ENCODE measurements at places on chromosomes 4 and X. TPM values are rescaled to one million over a fixed set of nuclear protein-coding genes. Genes with fewer than 3 reads are reported as not detected.
A peak's percentile ranks its signal among the peaks of the same experiment; 100 is the strongest.

KDR gene
- polyA plus RNA-seq = 1.6 TPM

GPR119 gene
- not detected for polyA plus RNA-seq

NOX1 gene
- polyA plus RNA-seq = not detected

FGF13 gene
- 4.0 TPM for polyA plus RNA-seq

PRRG1 gene
- polyA plus RNA-seq = 0.41 TPM

RNF150 gene
- 1.2 TPM for polyA plus RNA-seq

DNA sequence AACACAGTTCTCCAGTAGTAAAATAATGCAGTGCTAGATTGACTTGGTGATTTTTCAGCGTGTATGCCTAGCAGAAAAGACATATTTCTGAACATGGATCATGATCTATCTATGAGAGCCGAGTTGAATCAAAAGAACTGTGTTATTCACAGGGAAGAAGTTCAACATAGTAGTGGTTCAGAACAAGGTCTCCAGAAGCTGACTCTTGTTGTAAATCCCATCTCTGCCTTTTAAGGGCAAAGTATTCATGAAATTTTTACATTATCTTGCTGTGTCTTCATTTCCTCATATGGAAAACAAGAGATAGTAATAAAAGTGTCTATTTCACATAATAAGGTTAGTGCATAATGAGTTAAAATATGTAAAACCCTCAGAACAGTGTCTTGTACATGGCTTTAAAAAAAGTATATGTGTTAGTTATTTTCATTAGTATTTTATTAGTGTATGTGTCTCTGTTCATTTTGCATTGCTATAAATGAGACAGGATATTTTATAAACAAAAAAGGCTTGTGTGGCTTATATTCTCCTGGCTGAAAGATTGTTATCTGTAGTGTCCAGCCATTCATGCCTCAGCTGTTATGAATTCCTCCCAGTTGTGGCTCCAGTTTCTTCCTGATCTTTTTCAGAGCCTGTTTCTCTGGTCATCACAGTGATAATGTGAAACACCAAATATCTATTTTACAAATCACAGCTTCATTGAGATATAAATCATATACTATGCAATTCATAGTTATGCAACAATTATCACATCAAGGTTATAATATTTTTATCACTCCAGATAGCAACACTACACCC lies 1351.2 kb downstream of the STIM2 start:
- no peak for DNase-seq

DNA sequence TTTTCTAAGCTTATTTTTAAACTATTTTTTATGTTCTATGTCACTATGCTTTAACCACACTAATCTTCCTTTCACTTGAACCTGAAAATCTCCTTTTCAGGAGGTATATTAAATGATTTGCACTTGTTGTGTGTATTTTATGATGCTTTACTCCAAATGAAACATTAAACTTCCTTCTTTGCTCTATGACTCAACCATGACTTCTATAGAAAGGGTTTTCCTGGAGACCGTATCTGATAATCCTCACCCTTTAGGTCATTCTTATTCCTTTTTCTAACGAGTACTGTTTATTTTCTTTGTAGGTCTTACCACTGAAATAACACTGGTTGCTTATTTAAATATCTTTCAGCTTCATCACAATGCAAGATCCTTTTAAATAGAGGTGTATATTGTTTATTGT lies 1163.2 kb downstream of the PCDH18 start:
- no peak for DNase-seq

- DNase-seq = no peak
Observed at GRCh38 chr4:27835851-27836250, 975.2 kb downstream of the STIM2 start.

- no peak for DNase-seq
Observed at GRCh38 chr4:118883861-118884260, 4.8 kb upstream of the SYNPO2 start.

DNA sequence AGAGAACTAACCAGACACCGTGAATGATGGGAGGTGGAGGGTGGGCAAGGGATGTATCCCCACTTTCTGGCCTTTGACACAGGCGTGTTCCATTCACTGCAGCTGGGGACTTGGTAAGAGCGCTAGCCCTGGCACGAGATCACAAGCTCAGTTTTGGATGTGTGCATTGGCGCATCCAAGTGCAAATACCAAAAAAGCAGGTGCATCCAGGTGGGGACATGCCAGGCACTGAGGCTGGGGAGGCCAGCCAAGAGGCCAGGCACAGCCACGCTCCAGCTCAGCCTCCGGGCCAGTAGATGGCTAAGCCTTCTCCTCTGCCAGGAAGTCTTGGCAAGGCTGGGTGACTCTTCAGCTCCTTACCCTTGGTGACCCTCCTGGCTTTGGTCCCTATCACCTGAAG lies 4.4 kb upstream of the ZFP92 start:
- peak; percentile 51 for DNase-seq

DNA sequence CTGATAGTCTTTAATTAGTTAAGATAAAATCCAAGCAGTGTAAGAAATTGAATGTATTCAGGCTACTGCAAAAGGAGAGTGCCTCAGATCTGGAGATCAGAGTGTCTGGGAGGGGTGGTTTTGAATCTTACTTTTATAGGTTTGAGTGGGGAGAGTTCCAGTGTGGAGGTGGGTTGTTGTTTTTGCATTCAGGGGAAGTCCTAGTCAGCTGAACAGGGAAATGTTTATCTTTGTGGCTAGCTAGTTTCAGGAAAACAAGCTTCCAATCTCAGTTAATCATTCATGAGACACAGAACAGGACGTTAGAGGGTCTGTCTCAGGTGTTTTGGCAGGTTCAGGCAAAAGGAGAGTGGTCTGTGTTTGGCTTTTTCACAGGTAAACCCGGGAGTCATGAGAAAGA lies 26.0 kb downstream of the ZNF81 start:
- no peak for DNase-seq

DNA sequence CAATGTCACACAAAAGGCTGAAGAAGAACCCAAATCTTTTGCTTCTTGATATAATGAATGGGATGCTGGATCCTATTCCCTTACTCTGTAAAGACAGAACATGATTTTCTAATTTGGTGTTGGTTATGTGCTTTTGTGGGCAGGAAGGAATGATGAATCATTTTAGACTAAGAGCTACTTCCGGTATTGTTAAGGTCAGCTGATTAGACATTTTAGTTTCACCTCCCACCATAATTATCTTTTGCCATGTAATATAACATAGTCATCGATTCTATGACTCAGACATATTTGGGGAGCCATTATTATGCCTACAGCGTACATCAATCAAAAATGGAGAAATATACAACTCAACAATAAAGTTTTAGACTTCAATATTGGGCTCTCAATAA lies 265.3 kb downstream of the ZNF674 start:
- no peak for DNase-seq

DNA sequence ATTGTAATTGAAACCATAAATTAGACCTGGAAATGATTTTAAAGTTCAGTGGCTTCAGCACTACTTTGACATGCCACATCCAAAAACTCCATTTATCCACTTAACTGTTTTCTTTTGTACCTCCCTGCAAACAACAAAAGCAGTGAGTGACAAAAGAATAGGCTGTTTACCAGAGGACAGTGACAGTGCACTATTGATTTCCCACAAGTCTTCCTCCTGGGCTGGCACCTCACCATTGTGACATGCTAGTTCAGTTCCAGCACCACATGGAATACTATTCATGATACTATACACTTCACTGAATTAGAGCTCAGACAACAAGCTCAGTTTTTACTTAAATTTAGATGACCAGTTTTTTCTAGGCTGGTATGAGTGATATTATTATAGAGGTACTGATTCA lies 29.3 kb downstream of the MOSPD2 start:
- DNase-seq = no peak

DNA sequence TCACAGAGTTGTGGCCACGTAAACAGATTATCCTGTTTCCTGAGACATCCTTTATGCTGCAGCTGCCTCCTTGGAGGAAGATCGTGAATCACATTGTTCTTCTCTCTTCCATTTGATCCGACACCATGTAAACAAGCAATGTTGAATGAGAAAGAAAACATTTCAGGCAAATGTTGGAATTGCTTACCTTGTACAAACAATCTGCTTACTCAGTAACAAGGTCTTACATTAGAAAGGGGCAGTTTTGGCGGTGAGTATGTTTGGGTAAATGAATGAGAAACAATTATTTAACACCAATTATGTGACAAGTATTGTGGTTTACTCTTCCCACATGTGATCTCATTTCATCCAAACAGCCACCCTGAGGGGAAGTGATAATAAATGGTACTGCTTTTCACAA lies 637.8 kb downstream of the RAB28 start:
- no peak for DNase-seq

- no peak for DNase-seq
Observed at GRCh38 chr4:151355155-151355554, 29.8 kb upstream of the SH3D19 start.

DNA sequence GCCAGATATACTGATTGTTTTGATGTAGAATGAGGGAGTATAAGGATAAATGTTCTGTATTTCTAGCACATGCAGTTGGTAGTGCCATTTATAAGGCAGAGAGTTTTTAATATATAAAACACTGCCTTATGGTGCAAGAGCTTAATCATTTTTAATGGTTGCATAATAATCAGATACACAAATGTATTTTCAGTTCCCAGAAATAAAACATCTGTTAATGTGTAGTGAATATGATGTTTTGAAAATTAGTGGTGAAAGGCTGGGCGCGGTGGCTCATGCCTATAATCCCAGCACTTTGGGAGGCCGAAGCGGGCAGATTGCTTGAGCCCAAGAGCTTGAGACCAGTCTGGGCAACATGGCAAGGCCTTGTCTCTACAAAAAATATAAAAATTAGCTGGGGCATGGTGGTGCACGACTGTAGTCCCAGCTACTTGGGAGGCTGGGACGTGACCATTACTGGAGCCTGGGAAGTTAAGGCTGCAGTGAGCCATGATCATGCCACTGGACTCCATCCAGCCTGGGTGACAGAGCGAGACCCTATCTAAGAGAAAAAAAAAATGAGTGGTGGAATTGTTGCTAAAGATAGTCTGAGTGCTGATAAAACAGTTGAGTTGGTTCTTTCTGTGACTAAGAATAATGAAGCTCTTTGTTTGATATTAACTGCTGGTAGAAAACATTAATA lies 29.3 kb downstream of the CLCN3 start:
- no peak for DNase-seq

- DNase-seq = no peak
Observed at GRCh38 chr4:77662396-77662795, 56.8 kb downstream of the CXCL13 start.

DNA sequence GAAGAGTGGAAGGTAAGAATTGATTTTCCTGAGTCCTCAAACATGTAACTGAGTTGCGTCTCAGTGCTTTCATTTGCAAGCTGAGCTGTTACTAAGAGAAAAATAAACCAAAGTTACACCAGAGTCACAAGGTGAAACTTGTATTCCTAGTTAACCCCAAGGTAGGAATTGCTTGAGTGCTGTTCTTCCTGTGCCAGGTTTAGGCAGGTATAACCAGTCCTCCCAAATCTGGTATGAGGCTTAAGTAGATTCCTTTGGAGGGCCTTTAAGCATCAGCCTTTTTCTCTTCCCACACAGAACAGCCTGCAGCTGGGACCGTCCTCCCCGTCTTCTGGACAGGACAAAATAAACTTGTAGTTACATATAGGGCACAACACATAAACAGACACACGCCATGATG lies 2.3 kb upstream of the BTC start:
- no peak for DNase-seq

DNA sequence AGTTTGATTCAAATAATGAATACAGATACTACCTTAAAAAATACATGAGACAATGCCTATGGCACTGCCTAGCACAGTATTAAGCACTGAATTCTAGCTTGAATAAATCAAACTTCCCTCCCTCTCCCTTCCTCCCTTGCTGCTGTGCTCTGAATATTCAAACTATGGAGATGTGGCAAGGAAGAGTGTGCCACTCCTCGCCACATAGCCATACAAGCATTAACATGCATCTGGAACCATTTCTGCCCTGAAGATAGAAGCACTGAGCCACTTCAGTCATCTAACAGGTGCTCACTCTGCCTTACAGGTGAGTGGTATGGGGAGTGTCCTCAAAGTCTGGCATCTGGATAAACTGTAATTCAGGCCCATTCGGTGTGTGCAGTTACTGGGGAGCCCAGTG lies 276.9 kb downstream of the ARHGAP24 start:
- no peak for DNase-seq

DNA sequence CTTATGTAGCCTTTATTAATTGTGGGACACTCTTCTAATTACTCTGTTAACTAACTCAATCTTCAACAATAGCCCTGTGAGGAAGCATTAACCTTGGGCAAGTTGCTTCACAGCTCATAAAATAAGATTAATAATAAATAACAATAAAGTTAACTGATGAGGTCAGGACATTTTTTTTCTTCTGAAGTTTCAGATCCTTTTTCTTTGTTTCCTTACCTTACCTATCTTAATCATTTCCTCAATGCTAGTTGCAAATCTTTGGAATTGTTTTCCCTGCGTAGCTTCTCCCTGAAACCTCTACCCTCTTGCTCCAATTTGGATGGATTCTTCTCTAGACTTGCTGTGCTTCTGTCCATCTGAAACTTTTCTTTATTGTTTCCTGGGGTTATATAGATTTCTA lies 17.5 kb upstream of the PLAC8 start:
- no peak for DNase-seq

DNA sequence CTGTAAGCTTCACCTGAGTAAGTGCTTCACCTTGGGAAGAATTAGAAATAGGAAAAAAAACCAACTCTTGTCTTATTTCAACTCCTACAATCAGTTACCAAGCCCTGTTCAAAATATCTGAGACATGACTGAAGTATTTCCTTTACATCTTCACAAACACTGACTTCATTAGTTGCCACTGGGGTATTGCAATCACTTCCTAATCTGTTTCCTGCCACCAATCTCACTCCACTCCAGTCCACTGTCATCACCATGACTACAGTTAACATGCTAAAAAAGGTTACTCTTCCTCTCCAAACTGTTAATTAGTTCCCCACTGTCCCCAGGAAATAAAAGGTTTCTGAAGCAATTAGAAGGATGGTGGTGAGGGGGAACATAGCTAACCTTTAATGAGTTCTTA lies 3.3 kb upstream of the SUPT20HL1 start:
- no peak for DNase-seq
